ENCODE measurements at places on chromosomes 2 and 18.

GRCh38 chr2:75503048-75503607 is 57.6 kb downstream of the EVA1A start:
- DNase-seq: peak; percentile 81

DNA sequence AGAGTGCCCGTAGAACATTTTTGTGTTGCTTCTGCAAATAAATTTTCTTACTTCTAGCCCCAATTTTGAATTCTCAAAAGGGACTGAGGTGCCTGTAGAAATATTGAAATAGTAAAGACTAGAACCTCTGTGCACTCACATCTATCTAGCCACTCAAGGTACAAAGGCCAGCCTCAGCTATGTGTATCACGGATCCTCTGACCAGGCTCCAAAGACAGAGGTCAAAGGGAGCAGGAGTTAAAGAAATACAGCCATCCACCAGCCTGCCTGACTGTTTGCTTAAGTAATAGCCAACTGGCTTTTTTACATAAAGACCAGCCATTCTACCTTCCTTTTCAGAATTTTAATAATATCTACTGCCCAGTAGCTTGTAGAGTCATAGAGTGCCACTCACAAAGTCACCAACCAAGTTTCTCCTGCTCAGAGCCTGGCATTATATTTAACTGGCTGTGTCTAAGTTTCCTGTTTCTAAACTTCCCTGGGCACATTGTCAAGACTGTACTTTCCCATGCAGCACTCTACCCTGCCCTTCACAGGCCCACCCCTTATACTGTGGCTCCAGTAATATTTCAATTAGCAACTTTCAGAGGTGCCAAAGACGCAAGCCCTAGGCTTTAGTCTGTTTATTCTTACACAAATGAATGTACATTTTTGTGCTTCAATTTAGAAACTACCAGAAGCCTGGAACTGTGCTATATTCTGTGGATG is 338.3 kb upstream of the NT5C1B start:
- DNase-seq: no peak

GRCh38 chr2:127105656-127106456 is 1.1 kb downstream of the BIN1 start:
- peak; percentile 66 for DNase-seq

DNA sequence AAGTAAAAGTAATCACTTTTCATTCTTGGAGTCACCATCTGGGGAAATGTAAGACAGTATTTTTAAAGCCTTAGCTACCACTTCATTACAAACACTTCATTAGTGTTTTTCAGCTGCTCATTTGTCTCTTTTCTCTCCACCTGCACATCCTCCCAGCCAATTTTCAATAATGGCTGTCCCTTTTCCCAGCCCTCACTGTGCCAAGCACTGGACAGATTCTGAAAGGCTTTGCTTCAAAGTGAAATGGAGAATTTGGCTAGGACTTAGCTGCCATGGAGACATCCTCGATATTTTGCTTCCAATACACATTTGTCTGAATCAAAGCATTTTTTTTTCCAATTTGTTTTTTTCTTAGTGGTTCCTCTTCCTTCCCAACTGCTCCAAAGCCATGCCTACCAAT is 272.4 kb upstream of the NRXN1 start:
- no peak for DNase-seq

- no peak for DNase-seq
These were observed 6.1 kb upstream of the CUL3 start for GRCh38 chr2:224591220-224591619.

GRCh38 chr2:206859330-206859739 is 80.0 kb upstream of the CPO start:
- DNase-seq: no peak

DNA sequence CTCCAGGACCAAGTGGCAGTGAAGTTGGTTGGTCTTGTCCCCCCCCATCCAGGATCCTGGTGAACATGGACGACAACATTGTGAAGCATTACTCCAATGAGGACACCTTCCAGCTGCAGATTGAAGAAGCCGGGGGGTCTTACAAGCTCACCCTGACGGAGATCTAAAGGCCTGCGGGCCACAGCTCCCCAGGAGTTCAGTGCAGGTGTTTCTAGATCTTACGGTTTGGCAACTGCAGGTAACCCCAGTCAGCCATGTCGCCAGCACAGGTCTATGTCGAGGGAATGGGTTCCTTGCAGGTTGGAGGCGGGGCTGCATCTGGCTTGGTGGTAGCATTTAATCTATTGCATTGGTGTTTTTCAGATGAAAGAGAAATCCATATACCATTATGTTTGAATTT is 42.8 kb upstream of the KLF11 start:
- no peak for DNase-seq

GRCh38 chr18:57444301-57444759 is 9.2 kb downstream of the ONECUT2 start:
- no peak for DNase-seq

DNA sequence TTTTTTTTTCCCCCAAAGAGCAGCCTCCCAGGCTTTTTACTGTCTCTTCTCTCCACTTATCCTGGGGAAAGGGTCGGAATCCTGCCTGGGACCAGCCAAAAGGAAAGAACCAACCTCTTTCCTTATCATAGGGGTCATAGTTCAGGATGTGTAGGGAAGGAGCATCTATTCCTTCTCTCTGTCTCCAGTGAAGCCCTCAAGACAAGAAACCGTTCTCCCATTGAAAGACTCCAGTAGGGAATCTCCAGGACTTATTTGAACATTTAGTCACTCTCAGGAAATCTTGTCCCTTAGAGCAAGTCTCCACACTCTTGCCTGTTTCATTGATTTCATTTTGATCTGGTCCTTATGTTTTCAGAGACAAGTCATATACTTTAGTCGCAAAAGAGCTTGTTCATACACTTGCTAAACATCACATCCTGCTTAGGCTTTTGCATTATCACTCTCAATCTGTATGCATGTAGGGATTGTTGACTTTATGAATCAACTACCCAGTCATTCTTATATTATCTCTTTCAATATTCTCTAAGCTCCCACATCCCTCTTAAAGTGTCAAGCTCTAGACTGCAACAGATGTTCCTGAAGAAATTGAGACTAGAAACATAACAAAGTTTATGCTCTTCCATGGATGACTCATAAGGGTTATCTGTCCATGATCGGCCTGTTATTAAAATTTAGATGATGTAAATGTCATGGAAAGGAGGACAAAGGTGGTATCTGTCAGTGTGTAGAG is 116.2 kb upstream of the ST6GAL2 start:
- DNase-seq: peak; percentile 89
